NCI-H1417 treated with DMSO at 0.1 percent for 48 hours (cell line): ENCODE measurements at places on chromosomes 5 and 9.

DNA sequence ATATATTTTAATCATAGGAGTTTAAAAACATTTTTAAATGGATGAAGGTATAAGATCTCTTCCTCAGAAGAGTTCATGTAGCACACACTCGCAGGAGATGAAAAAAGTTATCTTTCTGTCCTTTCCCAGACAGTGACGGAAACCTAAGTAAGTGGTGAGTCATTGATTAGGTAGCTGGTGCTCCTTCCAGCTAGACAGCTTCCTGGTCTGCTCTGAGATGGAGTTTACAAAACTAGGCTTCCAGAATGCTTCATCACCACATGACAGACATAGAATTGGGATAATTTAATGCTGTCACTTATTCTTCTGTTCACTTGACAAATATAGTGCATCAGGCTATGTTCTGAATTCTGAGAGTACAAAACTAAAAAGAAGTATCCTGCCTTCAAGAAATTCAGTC is 2393.0 kb upstream of the C9orf72 start:
- DNase-seq: no peak

- no peak for DNase-seq
These were observed 18.6 kb downstream of the CETN3 start for GRCh38 chr5:90390928-90391327.

GRCh38 chr9:81032831-81033230 is 656.5 kb downstream of the TLE1 start:
- no peak for DNase-seq

DNA sequence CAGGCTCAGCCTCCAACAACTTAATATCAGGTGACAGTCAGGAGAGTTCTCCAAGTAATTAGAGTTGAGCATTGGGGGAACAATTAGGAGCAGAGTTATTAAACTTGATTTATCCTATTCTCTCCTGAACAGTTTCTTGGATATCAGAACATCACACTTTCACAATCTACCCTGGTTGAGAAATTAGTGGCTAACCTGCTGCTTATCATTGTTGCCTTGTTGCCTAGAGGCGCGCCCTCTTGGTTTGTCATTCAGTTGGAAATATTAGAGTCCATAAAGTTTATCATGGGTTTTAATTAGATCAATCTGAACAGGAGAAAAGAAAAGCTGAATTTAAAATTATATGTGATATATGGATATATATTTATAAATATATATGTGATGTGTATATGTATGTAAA is 291.1 kb downstream of the CCDC171 start:
- DNase-seq: no peak

DNA sequence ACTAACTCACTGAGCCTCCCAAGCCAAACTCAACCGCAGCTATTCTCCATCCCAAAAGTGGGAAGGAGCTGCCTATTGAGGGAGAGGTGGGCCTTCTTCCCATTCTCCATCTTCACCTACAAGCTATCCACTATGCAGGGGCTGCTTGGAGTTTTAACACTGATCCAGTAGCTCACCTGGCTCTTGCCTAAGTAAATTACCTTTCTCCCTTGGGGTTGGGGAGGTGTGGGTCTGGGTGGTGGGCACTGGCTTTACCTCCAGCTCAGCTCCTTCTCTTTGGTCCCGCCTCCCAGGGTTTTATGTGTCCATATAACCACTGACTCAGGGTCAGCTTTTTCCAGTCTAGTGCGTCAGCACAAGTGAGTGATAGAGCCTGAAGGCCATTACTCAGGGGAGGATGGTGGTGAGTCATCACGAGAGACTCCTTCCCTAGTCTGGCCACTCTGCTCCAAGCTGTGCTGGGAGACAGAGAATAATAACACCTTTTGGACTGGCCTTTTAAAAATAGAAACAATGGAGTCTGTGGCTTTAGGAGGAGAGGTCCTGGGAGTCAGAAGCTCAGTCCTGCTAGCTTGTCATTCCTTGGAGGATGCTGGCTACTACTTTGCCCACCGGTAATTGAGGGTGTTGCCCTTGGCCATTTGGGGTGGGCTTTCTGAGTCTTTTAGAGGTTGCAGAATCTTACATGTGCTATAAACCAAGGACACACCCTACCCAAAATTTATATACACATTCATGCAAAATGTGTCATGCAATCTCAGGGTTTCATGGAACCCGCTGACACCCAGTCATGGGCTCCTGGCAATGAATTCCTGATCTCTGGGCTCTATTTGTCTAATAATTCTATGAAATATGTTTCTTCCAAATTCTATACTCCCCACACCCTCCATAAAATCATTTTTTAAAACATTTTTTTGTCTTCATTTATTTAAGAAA is 35.6 kb upstream of the ATP6V1G1 start:
- DNase-seq: no peak

DNA sequence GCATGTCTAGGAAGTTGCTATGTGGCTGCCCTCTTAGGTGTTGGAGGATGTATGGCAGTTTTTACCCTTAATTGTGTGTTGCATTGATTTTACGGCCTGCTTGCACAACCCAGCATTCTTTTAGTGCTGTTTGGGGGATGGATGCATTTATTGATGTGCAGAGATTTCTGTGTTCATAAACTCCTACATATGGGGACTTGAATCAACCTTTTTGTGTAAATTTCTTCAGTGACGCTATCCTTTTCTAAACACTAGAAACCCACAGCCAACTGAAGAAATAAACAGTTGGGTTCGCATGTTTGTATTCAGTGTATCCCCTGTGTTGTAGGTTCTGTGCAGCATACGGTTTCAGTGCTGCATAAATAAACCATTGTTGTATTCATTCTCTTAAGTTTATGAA is 263.7 kb downstream of the RASEF start:
- DNase-seq: no peak

- no peak for DNase-seq
These were observed 31.4 kb downstream of the FANCC start for GRCh38 chr9:95286151-95286550.

DNA sequence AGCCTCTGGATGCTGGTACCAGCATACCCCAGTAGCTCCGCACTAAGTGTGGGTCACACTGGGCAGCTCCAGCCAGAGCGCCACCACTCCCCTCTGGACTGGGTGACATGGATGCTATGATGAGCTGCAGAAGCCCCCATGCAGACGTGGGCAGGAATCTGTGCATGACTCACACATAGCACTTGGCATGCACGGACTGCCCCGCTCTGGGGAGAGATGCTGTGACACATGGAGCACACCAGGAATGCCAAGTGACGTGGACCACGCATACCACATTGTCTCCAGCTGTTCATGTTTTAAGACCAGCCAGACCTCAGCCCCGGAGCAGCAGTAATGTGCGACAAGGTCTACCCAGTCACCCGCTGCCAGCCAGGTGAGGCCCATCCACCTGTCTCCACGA is 64.1 kb downstream of the SEMA4D start:
- no peak for DNase-seq

GRCh38 chr5:167783145-167783817 is 508.2 kb upstream of the WWC1 start:
- no peak for DNase-seq

DNA sequence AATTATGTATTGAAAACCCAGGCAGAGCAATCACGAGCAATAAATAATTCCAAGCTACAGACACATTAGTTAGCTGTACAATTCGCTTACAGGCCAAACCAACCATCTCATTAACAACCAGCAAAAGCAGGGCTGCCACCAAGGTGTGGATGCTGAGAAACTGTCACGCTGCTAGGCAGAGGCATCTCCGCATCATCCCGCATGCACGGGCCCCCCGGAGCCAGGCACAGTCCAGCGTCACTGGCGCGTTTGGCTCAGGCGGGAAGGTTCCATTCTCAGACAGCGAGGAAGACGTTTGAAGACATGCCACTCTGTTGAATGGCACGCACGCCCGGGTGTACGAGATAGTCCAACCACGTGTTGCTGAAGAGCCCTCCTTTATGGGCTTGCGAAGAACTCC is 184.0 kb downstream of the OLFM1 start:
- no peak for DNase-seq

DNA sequence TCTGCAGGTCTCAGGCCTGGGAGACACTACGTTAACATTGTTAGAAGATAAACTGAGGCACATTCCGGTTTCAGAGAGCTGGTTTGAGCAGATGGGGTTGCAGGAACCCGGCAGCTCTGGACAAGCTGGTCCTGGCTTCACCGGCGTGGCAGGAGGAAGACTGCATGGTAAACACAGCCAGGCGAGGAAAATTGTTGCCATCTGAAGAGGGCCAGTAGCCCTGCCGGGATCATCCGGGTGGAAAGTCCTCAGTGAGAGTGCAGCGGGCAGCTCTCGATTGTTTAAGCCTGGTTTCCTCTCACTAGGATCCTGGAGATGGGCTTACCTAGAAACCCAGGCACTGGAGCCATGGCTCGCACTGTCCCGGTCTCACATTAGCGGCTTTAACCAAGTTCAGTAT is 226.9 kb downstream of the IRX2 start:
- no peak for DNase-seq

GRCh38 chr9:121768416-121769015 is 117.1 kb downstream of the DAB2IP start:
- DNase-seq: no peak

GRCh38 chr9:25691786-25692185 is 13.5 kb upstream of the TUSC1 start:
- no peak for DNase-seq

- DNase-seq: no peak
These were observed 16.9 kb upstream of the ZNF366 start for GRCh38 chr5:72523960-72524582.

DNA sequence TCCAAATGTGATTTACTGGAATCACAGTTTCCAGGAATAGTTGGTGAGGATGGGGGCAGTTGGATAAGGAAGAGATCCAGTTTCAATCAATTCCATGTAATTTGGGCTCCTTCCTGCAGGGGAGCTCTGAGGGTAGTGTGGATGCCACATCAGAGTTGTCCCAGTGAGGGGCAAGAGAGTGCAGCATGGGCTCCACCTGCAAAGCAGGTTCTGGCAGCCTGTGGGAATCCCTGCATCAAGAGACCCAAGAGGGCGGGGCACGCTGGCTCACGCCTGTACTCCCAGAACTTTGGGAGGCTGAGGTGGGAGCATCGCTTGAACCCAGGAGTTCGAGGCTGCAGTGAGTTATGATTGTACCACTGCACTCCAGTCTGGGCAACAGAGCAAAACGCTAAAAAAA is 188.5 kb downstream of the CACNA1B start:
- DNase-seq: no peak

DNA sequence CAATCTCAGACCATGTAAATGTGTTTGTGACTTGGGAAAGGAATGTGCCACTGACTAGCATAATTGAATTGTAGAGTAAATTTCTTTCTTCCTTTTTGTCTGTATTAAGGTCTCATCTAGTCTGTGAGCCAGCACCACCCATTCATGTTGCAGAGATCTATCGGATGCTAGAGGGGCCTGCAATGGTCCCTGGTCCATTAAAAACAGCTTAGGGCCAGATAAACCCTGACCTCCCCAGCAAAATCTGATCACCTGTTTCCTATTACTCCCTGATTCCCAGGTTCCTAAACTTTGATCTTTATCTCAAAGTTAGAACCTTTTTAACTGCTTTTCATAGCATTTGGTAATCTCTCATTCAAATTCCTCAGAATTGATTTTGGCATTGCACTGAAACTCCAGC is 174.5 kb upstream of the POC5 start:
- no peak for DNase-seq

- no peak for DNase-seq
These were observed 1.4 kb downstream of the MEF2C start for GRCh38 chr5:88881571-88881971.

GRCh38 chr5:171897231-171897630 is 109.2 kb downstream of the FBXW11 start:
- DNase-seq: no peak

DNA sequence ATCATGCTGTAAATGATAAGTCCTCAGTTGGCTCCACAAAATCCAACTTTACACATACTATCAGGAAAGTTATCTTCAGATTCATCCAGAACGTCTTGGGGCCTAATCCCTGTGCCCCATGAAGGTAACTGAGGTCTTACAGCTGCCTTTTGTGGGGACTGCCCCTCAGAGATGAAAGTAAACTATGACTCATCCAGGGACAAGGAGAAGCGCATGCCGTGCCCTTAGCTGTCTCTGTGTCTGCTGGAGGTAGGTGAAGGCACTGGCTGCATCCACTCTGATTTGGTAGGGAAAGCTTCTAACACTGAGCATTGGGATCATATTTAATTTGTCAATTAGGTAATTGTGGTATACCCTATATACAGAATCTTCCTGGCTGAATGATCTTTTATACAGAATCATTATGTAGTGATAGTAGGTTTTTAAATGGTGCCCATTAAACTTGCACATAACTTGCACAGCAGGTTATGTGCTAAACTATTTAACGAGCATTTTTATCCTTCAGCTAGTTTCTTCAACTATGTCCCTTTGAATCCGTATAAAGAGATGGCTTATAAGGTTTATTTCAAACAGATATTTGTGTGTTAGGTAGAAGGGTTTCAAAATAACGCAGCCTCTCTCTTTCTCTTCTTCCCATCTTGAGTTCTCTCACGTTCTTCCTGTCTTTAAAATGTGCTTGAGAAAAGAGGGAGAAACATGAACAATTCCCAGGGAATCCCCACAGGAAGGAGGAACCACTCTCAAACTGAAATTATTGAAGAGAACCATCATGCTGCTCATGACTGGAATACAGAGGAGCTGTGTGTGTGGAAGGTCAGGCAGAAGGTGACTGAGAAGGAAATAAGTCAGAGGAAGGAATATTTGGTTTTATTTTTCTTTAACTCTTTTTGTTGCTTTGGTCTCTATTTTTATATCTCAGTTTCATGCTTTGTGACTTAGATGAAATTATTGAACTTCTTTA is 250.9 kb downstream of the CD180 start:
- DNase-seq: no peak
